ENCODE measurements at places on chromosomes 4 and X.

DNA sequence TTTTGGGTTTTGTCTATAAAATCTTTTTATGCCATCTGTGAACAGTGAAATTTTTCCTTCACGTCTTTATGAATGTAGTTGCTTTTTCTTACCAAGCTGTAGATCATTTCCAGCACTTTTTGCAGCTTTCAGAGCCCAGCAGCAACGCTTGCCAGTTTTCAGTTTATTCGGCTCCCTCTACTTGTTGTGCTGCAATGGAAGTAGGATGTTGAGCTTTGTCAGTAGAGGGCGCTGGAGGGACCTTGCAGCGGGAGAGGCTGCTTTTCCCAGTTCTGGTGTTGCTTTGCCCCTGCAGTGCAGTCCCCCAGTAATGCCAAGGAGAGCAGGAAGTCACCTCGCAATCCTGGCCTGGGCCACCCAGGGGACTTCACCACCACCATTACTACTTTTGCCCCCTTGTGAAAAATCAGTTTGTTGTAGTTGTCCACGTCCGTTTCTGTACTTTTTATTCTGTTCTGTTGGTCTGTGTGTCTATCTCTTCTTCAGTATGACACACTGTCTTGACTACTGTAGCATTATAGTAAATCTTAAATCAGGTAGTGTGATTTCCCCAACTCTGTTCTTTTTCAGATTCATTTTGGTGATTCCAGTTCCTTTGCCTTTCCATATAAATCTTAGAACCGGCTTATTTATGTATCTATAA, 21.8 kb downstream of the CMC4 start:
- DNase-seq = peak; percentile 30

- no peak for DNase-seq
Observed at GRCh38 chr4:891747-892146, 40.4 kb downstream of the GAK start.

GRCh38 chr4:77146186-77147078, 10.6 kb upstream of the CCNG2 start:
- DNase-seq = no peak

DNA sequence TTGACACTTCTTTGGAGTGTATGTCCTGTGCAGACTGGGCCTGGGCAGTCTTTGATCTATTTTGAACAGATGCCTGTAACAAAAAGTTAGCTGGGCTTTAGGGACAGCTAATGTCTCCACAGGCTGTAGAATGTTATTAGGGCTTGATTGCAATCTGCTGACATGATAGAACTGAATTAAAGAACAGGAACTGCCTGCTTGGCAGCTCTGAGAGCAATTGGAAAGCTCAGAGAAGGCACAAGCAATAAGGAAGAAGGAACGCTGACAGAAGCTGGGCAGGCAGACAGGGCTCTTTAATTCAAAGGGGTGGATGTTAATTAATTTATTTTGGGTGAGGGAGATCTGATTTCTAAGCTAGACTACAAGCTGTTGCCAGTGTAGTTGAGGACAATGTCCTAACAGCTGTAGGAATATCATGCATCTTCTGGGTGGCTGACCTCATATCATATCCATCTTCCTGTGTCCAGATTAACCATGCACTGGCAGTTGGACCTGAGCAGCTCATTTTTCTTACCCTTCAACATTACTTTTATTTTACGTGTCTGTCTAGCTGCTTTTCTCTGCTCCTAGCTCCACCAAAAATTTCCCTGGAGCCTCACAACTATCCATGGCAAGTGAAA, 20.7 kb upstream of the GRXCR1 start:
- DNase-seq = no peak

DNA sequence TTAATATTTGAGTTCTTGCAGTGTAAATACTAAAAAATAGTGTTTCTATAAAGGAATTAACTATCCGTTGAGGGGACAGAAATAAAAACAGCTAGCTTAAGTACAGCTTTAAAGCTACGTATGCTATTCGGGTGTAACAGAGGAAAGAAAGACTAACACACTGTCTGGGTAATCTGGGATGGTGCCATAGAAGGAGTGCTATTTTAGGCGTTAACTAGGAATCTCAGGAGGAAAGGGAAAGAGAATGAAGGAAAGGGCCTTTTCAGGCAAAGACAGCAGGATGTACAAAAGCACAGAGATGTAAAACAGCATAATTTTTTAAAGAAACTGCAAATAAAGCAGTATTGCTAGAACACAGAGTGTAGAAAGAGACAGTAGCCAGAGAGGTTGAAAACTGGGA, 161.8 kb downstream of the RAP1GDS1 start:
- DNase-seq = no peak

DNA sequence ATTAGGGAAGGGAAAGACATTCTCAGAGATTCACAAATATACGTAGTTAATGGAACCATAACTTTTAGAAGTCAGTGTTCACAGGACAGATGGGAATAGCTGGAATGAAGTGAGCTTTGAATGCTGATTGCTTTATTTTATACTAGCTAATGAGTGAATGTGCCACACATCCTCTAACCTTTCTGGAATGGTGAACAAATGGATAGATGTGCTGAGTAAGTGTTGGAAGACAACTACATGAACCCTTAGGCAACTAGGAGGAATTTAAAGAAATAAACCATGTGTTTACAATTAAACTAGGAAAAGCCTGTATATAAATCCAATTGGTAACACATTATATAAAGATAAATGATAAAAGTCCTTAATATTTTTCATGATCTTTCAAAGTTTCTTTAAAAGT, 91.6 kb upstream of the LIMCH1 start:
- no peak for DNase-seq

- no peak for DNase-seq
Observed at GRCh38 chr4:114025176-114025777, 45.8 kb upstream of the ARSJ start.

GRCh38 chr4:104491481-104492182, 3.1 kb downstream of the CXXC4 start:
- DNase-seq = peak; percentile 28

DNA sequence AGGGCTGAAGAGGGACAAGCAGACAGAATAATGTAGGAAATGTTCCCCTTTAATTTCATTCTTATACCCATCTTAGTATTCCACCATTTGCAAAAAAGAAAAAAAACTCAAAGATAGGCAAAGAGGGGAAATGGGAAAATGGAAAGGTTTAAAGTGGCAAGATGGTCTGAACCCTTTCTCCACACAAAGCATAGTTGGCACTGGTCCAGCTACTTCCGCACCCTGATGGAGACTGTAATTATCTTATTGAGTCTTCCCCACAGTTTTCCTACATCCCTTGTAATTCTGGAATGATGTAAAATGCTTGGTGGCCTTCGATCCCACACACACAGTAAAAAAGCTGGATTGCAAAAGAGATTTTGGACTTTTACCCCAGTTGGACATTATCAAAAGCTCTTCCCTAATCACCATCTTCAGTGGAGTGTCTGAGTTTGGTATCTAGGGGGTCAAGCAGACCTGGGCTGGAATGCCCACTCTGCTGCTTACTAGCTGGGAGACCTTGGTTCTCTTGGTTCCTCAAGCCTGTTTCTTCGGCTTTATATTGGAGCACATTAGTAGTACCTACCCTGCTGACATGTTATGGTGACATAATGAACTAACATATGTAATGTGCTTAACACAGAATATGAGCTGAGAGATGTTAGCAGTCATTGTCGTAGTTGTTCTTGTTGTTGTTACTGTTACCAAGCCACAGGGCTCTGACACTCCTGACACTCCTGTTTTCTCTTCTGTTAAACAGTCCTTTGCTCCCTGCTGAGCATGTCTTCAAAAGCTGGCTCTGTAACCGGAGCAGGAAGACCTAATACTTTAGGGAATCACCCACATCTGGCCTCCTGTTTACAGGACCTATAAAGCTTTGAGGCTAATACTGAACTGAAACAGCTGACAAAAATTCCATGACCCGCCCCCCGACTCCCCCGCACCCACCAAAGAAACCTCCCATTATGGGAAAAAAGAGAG, 4.7 kb downstream of the SRPX2 start:
- DNase-seq = no peak

DNA sequence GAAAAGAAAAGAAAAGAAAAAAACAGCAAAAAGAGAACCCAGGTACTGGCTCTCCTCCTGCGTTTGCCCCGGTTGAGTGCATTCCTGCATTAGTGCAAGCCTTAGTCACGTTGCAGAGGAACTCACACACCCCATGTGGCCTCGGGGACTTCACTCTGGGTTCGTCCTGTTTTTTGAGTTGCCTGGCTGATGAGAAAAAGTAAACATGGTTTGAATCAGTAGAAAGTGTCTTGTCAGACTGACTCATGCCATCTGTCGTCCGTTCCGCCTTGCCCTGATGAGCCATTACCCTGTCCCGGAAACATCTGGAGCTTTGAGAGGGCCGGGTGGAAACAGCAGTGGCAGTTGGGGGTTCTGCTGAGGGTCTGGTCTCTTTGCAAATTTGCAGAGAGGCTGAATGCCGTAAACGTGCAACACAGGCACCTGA, 16.3 kb downstream of the CD99 start:
- DNase-seq = peak; percentile 80

- DNase-seq = peak; percentile 23
Observed at GRCh38 chr4:52545099-52546069, 113.7 kb downstream of the USP46 start.

DNA sequence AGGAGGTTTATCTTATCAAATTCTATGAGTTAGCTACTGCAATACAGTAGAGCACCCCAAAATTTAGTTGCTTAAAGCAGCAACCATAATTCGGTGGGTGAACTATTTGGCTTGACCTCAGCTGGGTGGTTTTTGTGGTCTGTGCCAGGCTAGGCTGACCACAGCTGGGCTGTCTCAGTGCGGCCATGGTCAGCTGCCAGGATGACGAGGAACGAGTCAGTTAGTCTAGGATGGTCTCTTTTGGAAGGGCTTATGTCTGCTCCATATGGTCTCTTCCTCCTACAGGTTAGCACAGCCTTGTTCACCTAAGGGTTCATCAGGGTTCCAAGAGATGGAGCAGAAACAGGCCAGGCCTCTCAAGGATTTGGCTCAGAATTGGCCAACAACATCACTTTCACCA, 210.4 kb downstream of the PALLD start:
- DNase-seq = no peak

DNA sequence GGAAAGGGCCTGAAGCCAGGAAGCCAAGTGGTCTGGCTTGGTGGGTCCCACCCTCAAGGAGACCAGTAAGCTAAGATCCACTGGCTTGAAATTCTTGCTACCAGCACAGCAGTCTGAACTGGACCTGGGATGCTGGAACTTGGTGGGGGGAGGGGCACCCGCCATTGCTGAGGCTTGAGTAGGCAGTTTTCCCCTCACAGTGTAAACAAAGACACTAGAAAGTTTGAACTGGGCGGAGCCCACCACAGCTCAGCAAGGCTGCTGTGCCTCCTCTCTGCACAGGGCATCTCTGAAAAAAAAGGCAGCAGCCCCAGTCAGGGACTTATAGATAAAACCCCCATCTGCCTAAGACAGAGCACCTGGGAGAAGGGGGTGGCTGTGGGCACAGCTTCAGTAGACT, 63.1 kb downstream of the AFM start:
- DNase-seq = no peak

- no peak for DNase-seq
Observed at GRCh38 chr4:35538807-35539206, 705.5 kb downstream of the ARAP2 start.

DNA sequence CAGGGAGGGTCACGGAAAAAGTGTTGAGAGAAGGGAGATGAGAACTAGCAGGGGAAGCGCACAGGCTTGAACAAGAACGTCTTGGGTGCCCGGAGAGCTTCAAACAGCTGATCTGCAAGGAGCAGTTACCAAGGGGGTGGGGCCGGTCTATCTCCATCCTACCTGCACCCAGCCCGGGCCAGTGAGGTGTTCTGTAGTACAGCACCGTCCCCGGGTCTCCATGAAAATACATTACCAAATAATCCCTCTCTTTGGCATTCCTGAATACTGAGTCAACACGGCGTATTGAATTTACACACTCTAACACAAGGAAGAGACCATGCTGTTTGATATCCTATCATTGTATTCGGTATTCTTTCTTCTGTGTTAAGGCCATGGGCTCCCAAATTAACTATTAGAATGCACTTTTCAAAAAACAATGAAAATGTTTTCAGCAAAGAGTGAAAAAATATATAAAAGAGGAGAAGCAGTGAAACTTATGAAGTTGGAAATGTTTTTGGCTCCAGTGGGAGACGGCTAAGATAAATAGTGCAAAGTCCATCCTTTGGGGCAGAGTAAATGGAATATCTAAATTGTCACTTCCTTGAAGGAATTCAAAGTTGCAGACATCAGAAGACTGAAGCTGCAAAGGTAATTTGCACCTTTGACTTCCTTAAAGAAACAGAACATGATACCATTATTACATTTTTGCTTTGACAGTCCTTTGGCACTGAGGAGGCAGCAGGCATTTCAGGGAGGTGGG, 90.3 kb downstream of the DHRSX start:
- DNase-seq = no peak

DNA sequence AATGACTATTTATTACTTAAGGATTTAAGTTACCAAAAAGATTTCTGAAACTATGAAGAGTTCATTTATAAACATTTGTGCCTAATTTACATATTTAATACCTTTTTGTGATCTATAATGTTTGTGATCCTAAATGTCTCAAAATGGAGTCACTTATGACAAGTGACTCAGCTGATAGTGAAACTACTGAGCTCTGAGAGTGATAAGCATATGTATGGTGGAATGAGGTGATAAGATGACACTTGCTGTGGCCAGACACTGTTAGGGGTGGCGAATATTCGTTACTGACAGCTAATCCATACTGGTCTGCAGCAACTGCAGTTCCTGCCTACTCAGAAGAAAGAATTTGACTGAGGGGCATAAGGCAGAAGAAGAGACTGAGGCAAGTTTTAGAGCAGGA, 5.5 kb upstream of the NXF3 start:
- DNase-seq = no peak

- DNase-seq = no peak
Observed at GRCh38 chrX:53155512-53156206, 61.7 kb downstream of the KANTR start.

- DNase-seq = no peak
Observed at GRCh38 chrX:7090641-7091040, 56.9 kb upstream of the STS start.

DNA sequence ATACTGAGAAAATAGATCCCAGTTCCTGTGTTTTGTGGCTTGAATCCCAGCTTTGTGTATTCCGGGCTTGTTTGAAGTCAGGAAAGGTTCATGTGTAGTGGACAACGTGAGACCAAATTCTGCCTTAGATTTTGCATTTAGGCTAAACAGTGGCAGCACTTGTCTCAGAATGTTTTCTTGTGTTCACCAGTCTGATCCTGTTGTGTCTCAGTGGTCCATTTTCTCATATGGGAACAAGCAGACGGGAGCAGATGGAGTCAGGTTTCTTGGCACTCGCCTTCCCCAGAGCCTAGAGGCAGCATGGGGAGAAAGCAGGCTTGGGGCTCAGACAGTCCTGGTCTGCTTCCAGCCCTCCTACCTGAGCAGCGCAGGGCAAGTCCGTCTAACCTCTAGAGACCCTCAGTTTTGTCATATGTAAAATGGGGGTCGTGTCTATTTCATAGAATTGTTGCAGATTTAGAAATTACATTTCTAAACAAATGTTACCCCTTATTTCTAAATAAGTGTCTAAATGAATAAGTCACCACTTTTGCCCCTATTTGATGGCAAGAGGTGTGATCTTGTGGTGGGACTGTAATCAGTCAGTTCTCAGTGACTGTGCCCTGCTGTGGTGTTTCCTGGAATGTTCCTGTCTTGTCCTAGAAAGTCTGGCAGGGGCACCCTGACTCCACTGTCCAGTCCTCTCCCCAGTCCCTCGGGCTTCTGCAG, 28.3 kb upstream of the MSANTD1 start:
- DNase-seq = no peak

Data from CD4-positive, alpha-beta T cell treated with Interferon gamma for 1 hour (primary cell).